HS-5 (cell line): ENCODE measurements at places on chromosomes 1 and 21.

DNA sequence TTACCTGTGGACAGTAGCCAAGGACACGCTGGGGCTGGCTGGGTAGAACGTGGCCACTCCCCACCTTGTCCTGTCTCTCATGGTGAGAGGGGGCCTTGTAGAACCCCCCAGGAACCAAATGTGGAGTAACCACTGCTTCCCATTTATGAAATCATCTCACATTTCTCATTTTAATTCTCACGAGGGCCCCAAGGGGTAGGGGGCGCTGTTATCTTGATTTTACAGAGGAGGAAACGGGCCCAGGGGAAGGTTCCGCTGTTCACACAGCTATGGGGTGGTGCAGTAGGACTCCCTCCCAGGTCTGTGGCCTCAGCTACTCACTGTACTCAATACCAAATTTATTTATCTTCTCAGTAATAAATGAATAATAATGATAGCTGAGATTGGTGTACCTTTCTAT, 5.5 kb downstream of the SMPDL3B start:
- DNase-seq = no peak

DNA sequence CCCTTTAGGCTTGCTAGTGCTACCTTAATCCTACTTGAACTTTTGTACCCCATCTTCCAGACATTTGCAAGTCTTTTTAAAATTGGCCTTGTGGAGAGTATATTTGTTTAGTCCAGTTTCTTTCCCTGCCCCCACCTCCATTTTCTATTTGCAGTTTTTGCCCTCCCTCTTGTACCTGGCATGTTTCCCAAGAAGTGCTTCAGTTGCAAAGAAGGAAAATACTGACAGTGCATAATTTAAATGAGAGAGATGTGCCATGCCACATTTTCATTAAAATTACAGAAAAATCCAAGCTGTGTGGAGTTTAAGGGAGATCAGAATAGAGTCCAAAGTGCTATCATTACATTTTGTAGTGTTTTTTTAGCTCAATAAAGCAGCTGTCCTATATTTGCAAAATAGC, 150.0 kb upstream of the ADGRL2 start:
- DNase-seq = no peak

GRCh38 chr21:45910155-45910547, 71.4 kb upstream of the COL6A1 start:
- no peak for DNase-seq

DNA sequence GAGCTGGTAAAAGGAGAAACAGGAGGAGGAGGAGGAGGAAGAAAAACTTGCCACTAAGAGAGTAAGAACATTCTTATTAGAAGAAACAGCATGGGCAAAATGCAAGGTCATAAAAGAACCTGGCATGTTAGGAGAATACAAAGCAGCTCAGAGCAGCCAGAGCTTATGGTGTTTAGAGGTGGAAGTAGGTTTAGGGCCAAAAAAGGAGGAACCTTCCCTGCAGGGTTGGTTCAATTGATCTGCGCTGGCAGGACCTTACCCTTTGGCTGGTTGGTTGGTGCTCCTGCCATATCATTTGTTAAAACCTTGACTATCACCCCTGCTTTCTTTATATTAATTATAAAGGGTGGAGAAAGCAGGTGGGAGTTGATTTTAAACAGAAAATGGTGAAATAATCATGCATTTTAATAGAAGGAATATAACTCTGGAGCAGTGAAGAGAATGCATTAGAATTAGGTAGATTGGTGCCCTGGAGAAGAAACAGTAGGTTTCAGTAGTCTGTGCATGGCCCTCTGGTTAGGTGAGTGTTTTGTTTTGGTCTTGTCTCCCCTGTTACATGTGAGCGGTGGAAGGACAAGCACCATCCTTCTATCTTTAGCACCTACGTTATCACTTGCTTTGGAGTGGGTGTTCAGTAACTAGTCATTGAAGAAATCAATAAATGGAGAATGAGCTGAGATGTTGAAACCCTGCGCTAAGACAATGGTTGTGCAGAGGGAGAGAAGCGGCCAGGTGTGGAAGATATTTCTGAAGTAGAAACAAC, 110.4 kb upstream of the NGF start:
- DNase-seq = no peak

- DNase-seq = no peak
Measured at GRCh38 chr1:229229721-229230139, 41.2 kb upstream of the RAB4A start.

DNA sequence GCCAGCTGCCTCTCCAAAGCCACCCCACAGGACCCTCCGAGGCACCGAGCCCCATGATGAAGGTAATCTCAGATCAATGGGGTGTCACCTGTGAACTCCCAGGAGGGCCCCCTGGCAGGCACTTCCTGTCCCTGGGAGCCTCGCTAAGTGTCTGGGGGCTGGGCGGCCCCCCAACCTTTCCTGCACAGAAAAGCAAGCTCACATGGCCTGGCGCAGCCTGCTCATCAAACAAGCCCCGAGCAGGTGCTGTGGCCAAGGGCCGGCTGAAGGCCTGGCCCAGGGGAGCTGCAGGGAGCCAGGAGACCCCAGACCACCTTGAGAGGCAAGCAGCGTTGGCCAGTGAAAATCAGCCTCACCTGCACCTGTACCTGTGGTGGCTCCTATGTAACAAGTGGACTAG, 2.9 kb downstream of the RIPK4 start:
- no peak for DNase-seq

DNA sequence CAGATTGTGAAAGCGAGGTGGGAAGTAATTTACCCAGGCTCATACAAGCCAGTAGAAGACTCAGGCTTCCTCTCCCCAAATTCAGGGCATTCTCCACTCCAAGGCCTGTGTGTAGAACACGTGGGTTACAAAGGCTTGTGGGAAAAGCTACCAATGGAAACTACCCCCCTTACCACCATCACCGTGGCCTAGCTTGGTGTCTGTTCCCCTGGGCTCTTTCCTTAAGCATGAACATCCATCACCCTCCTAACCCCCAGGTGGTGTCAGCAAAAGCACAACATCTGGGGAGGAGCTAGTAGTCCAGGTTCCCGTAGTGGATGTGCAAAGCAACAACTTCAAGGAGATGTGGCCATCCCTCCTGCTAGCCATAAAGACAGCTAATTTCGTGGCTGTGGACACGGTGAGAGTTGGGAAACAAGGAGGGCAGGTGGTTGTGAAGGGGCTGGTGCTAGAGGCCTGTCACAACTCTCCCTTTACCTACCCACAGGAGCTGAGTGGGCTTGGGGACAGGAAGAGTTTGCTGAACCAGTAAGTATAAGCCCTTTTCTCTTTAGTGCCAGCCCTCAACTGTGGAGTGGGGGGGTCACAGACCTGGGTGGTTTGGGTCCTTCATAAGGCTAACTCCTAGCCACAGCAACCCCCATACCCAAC, 701 bp upstream of the MUTYH start:
- DNase-seq = no peak

DNA sequence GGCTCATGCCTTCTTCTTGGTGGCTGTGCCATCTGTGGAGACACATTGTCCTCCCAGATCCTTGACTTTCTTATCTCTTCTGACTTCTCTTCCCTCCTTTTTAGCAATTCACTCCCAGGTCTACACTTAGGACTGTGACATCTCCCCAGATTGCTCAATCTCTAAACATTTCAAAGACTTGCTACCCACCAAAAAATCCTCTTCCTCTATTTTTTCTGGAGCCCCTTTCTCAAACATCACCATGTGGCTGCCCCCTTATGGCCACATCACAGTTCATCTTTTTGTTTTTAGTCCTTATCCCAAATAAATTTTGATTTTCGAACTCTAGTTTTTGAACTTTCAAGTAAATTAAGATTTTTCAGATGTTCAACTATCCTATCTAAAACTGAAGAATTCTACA, 148.6 kb upstream of the HOOK1 start:
- DNase-seq = no peak

DNA sequence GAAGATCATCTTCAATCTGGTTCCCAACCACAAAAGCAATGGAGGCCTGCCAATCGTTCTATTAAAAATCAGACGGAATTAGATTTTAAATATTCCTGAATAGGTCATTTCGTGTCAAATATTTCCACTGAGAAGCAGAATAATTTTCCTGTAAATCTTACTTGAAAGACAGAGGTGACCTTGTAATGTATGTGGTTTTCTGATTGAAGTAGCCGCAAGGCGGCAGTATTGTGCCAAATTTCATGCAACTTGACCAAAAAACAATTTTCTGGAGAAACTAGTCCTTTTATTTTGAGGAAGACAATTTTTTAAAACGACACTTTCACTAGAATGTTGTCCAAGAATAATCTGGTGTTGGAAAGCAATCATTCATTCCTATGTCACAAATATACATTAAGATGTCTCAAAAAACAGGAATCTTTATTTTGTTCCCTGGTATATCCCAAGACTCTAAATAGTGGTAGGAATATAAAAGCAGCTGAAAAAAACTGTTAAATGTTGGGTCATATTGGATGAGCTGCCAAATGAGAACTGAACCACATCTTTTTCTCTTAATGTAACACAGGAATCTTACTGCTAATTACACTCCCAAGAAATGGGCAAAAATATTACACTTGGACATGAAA, 33.6 kb downstream of the SPAG17 start:
- peak; percentile 39 for DNase-seq

GRCh38 chr1:19533626-19534025, 48.3 kb upstream of the CAPZB start:
- DNase-seq = no peak

DNA sequence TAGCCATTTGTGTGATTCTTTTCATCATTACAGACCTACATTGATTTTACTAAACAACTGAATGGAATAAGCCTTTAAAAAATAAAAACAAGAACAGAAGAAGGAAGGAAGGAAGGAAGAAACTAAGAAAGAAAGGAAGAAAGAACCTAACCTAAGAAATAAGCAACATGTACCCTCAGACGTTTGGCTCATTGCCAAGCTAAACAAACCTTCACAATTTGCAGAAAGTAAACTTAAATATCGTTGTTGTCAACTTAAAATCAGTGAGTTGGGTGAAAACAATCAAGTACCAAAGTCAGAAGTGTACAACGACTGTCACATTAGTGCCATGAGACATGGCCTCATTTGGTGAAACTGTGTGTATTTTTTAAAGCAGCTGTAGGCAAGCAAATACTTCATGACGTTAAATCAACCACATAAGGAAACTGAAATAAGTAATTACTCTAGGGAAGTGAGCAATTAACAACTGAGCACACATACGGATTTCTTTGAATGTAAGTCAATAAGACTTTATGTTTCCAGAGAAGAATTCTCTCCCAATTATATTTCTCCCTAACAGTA, 313.1 kb upstream of the TMPRSS15 start:
- no peak for DNase-seq

- no peak for DNase-seq
Measured at GRCh38 chr1:77024500-77024899, 157.2 kb downstream of the ST6GALNAC5 start.

DNA sequence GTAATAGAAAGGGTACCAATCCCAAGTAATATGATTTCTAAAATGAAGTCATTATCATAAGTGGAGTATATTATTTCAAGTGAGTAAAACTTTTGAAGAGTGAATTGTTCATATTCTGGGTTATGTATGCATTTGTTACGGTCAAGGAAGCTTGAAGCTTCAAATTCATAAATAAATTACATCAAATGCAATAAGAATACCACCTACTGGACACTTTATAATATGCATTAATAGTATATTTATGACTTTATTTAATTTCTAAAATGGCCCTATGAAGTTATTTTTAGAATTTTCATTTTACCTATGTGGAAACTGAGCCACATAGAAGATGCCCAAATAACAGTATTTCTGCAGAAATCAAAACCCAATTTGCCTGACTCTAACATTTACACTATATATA, 260.6 kb downstream of the SMYD3 start:
- no peak for DNase-seq

GRCh38 chr1:88595355-88596002, 88.6 kb upstream of the PKN2 start:
- DNase-seq = peak; percentile 52

GRCh38 chr1:151759241-151759640, 4.1 kb downstream of the MRPL9 start:
- no peak for DNase-seq

DNA sequence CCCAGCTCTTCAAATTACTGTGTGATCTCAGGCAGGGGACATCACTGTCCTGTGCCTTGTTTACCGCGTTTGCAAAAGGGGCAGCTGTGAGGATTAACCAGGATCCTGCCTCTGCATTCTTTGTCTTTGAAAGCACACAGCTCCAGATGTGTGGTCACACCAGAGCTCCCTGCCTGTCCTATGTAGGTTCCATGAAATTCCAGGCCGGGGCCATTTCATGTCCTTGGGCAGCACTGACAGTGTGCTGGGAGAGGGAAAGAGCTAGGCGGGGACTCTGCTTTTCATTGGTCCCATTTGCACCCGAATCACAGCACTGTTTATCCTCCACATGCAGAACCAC, 42.2 kb upstream of the SELENON start:
- DNase-seq = no peak

GRCh38 chr1:223136086-223136485, 7.0 kb downstream of the TLR5 start:
- no peak for DNase-seq

- DNase-seq = peak; percentile 80
Measured at GRCh38 chr1:37476460-37477197, 2.2 kb downstream of the ZC3H12A start.

GRCh38 chr1:180028864-180029263, 74.3 kb downstream of the CEP350 start:
- DNase-seq = no peak

DNA sequence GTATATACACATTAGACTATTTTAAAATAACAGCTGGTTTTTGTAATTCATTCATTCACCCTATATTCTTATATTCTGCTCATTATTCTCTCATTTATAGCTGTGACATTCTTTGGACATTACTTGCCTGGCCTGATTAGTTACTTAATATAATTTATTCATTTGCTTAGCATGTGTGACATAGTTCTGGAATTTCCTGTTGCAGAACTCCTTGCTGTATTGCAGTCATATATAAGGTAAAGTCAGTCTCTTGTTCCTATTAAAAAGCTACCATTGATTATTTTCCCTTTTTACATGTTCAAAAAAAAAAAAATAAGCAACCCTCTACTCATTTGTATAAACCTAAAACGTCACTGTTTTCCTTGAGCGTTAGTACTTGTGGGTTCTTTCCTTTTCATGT, 23.9 kb downstream of the GNAT2 start:
- DNase-seq = peak; percentile 29

- no peak for DNase-seq
Measured at GRCh38 chr1:110498270-110498669, 20.7 kb downstream of the KCNA10 start.

GRCh38 chr21:19198801-19199200, 795.2 kb upstream of the TMPRSS15 start:
- no peak for DNase-seq

- no peak for DNase-seq
Measured at GRCh38 chr1:237012788-237013383, 8.6 kb upstream of the MT1HL1 start.

- no peak for DNase-seq
Measured at GRCh38 chr1:103953386-103953785, 203.7 kb downstream of the AMY1C start.

DNA sequence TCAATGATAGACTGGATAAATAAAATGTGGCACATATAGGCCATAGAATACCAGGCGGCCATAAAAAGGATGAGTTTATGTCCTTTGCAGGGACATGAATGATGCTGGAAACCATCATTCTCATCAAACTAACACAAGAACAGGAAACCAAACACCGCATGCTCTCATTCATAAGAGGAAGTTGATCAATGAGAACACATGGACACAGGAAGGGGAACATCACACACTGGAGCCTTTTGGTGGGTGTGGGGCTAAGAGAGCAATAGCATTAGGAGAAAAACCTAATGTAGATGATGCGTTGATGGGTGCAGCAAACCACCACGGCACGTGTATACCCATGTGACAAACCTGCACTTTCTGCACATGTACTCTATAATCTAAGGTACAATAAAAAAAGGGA, 883.4 kb upstream of the PRMT6 start:
- no peak for DNase-seq

- DNase-seq = no peak
Measured at GRCh38 chr1:110765640-110766335, 91.0 kb upstream of the KCNA3 start.
